ENCODE measurements at places on chromosomes 5 and 9. TPM values are rescaled to one million over a fixed set of nuclear protein-coding genes. Genes with fewer than 3 reads are reported as not detected.

DNA sequence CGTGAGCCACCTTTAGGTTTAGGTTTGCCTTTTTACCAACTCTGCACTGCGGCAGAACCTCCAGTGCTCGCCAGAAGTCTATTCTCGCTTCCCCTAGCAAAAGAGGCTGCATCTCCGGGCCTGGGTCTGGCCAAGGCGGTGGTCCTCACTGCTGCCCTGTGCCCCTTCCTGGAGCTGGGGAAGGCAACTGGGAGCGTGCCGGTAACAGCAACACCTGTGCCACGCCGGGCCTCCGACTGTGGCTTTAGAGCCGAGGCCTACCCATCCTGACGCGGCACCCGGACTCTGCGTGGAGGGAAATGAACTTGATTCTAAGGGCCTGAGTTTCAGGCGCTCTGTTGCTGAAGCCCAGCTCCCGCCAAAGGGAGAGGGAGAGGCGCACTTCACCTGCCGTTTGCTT lies 82.4 kb upstream of the SPATA31C2 start:
- DNase-seq, result no peak

GRCh38 chr5:90886381-90886780 lies 327.8 kb downstream of the ADGRV1 start:
- no peak for DNase-seq

The ADAMTS13 gene
- total RNA-seq, result 3.6 TPM

- no peak for DNase-seq
Observed at GRCh38 chr9:128266868-128267590, 8.8 kb downstream of the GOLGA2 start.

The COL23A1 gene
- total RNA-seq, result 0.05 TPM

DNA sequence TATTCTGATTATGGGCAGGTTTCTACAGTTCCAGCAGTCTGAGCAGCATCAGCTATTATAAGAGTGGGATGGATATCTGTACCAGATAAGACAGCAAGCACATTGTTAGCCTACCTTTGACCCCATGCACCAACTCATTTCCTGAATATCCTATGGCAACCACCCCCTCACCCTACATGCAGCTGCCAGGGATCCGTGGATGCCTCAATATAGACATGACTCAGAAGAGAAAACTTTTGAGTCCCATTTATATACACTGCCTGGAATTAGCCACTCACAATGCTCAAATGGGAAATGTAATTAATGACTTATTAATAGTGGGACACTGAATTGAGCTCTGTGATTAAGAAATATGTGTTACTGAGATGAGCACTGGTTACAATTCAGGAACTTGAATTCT lies 124.4 kb downstream of the SSBP2 start:
- DNase-seq, result peak; percentile 58
